Hematopoietic multipotent progenitor cell (in vitro differentiated cells): ENCODE measurements at places on chromosomes 6 and 20. TPM values are rescaled to one million over a fixed set of nuclear protein-coding genes. Genes with fewer than 3 reads are reported as not detected.
A peak's percentile ranks its signal among the peaks of the same experiment; 100 is the strongest.

GRCh38 chr20:38730167-38730988 is 6.1 kb downstream of the SLC32A1 start:
- peak; percentile 6 for DNase-seq

DNA sequence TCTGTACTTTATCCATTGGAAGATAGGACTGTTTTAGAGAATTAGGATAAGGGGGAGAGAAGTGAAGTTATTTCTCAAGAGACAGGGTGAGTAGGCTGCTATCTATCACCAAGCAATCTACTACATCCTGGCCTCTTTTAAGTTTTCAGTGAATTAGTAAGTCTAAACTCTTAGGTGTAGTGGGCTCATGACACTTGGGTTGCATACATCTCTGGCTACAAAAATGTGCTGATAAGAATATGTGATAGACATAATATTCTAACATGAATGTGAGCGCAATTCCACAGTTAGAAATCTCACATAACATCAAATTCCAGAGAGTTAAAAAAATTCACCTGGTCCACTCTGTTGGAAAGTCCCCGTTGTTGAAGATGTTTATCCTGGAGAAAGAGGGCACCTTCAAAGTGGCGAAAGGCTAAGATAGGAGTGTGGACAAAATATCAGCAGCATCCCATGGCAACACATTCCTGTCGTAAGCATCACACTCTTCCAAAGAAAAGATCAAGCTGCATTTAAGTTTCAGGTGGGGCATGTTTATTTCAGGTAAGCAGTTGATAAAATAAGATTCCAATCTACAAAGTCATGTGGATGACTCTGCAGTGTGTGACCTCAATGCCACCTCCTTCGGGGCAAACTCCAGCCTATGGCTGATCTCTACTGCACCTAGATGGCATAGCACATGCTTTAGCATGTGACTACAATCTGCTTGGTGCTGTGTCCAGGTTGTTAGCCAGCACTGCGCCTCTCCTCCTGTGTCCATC is 111.7 kb upstream of the NEDD9 start:
- DNase-seq = no peak

TRAPPC3L gene
- total RNA-seq = not detected

TFAP2D gene
- not detected for total RNA-seq

HLA-DRB1 gene
- total RNA-seq = 266 TPM

RNF114 gene
- 239 TPM for total RNA-seq
